Activated CD4-positive, alpha-beta memory T cell treated with anti-CD3 and anti-CD28 coated beads for 36 hours (primary cell): ENCODE measurements at places on chromosomes 5 and 9. TPM values are rescaled to one million over a fixed set of nuclear protein-coding genes. Genes with fewer than 3 reads are reported as not detected.

SPINK13 gene
- not detected for total RNA-seq

GRCh38 chr9:107907255-107907654 lies 417.7 kb upstream of the KLF4 start:
- DNase-seq, result no peak

AJM1 gene
- 4.2 TPM for total RNA-seq

DNA sequence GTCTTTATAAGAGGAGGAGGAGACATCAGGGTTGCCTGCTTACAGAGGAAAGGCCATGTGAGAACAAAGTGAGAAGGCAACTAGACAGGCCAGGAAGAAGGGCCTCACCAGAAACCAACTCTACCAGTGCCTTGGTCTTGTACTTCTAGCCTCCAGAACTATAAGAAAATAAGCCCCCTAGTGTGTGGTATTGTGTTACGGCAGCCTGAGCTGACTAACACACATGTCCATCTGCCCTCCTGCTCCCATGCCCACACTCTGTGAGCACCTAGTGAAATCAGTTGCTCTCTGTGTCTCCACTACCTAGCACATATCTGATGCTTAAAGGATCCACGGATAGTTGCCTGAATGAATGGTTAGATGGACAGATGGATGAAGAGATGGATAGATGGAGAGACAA lies 6.9 kb downstream of the AK3 start:
- no peak for DNase-seq

ZNF879 gene
- 2.4 TPM for total RNA-seq

DNA sequence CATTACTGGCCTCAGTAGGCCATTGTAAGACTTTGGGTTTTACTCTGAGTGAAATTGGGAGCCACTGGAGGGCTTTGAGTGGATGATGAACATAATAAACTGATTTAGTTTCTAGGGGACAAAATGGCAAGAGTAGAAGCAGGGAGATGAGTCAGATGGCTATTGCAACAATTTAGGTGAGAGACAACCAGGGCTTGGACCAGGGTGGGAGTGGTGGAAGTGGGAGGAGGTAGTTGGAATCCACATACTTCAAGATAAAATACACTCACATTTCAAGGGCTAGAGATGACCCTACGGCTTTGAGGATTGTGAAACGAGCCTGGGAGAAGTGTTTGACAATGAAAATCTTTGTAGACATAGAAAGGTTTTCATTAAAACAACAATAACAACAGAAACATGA lies 136.3 kb downstream of the ACTBL2 start:
- no peak for DNase-seq

- no peak for DNase-seq
Measured at GRCh38 chr9:134642385-134643181, 980 bp downstream of the COL5A1 start.

BTNL3 gene
- total RNA-seq, result not detected

COL15A1 gene
- 0.12 TPM for total RNA-seq

PCDHGA4 gene
- total RNA-seq, result 0.12 TPM

DIPK1B gene
- not detected for total RNA-seq

DNA sequence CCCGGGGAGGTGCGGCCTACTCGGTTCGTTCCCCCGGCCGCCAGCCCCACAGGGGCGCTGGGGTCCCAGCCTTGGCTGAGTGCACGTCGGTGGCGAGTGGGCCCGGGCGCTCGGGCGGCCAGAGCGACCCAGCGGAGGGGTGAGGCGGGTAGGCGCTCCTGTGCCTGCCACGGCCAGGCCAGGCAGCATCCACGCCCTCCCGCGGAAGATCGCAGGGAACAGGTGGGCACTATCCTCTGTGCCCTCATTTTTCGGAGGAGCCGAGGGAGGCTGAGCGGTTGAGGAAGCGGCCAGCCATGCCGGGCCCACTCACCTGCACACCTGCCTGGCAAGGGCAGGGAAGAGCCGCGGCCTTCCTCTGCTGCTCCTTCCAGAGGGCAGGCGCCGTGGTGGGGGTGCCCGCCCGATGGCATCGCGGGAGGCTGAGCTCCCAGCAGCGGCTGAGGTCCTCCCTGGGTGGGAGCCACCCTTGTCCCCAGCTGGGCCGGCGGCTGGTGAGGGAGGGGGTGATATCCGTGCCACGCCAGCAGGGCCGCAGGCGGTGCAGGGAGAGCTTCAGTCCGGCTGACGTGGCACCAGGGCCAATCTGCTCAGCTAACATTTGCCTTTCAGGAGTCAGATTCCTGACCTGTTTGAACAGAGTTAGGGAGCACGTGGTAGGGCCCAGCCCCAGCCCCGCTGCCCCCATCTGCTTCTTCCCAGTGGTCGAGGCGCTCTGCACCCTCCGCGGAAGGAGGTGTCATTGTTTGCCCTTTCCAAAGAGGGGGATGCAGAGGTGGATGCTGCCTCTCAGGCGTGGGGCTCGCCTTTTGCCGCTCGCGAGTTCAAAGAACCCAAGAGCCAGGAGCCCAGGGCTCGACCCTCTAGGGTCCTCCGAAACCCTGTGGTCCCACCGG lies 1.6 kb upstream of the SEC16A start:
- DNase-seq, result no peak

CD180 gene
- total RNA-seq, result 0.07 TPM

DNA sequence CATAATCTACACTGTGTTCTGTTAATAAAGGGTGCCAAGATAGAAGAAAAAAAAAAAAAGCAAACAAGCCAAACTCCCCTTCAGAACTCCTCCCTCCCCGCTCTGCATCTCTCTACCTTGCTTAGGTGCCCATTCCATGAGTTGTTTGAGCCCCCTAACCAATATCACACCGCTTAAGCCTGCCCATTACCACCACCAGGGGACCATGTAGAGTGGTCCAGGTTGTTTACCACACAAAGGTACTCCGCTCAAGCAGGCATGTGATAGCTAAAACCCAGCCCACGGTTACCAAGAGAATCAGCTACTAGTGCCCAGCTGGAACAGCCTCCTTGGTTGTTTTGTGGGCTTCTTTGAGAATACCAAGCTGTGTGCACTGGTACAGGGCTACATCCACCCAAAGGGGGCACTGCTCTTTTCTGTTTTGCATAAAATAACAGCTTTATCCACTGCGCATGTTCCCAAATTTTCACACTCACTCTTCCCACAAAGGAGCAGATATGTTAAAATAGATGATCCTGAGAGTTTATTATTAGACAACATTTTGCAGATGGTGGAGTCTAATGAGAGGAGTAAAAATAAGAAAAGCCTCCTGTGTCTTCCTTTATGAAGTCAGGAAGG lies 304.1 kb downstream of the DEPDC1B start:
- no peak for DNase-seq

TMC1 gene
- total RNA-seq, result not detected

GRCh38 chr5:96408210-96408777 lies 24.8 kb downstream of the PCSK1 start:
- DNase-seq, result no peak

GRCh38 chr9:106532306-106533015 lies 330.5 kb upstream of the ZNF462 start:
- no peak for DNase-seq

PCDHA1 gene
- not detected for total RNA-seq

- no peak for DNase-seq
Measured at GRCh38 chr5:33964132-33964700, 20.3 kb downstream of the SLC45A2 start.
